Fibroblast of skin of right quadriceps (primary cell): ENCODE measurements at places on chromosomes 1 and 21.
A peak's percentile ranks its signal among the peaks of the same experiment; 100 is the strongest.

- DNase-seq = peak; percentile 92
Measured at GRCh38 chr1:7948960-7949359, 8.3 kb upstream of the TNFRSF9 start.

DNA sequence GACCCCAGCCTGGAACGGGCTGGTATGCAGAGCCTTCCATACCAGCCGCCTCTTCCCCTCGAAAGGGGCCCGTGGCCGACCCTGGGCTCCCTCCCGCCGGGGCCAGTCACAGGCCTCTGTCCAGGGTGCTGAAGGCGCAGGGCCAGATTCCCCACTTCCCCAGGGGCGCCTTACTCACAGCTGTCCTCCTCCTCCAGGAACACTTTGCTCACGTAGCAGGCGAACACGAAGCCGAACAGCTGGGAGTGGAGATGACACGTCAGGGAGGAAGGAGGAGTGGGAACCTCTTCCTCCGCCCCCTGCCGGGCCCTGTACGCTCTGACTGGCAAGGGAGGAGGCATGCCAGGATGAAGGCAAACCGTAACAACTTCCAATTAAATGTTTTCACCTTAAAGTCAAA lies 57.3 kb downstream of the NKAIN1 start:
- peak; percentile 94 for DNase-seq

DNA sequence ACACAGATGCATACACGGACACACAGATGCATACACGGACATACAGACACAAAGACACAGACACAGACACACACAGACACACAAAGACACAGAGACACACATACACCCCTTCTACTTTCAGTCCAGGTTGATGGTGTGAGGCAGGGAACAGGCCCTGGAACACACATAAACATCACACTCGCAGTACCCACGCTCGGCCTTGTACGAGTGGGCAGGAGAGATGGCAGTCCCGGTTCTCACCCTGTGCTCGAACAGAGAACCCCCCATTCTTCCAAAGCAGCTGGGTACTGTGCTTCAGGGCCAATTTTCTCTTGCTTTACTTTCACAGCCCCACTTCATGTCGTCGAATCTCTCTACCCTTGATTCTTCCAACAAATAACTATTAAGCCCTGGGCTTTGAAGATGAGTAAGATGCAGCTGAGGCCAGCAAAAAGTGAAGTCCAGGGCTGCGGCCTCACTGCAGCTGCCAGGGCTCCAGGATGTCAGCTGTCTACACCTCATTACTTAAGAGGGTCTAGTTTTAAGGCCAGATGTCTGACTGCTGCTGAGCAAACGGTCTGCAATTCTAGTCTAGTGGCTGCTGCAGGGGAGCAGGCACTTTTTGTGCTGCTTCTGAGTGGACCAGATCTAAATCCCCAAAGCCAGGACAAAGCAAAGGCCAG lies 90.1 kb downstream of the PGBD5 start:
- peak; percentile 20 for DNase-seq

- no peak for DNase-seq
Measured at GRCh38 chr1:40825435-40825788, 36.8 kb downstream of the CITED4 start.

GRCh38 chr21:40208948-40209345 lies 341.7 kb downstream of the PCP4 start:
- DNase-seq = no peak

GRCh38 chr1:203362720-203363025 lies 11.8 kb upstream of the FMOD start:
- no peak for DNase-seq
